ENCODE measurements at places on chromosomes 6 and 20. TPM values are rescaled to one million over a fixed set of nuclear protein-coding genes. Genes with fewer than 3 reads are reported as not detected.
A peak's percentile ranks its signal among the peaks of the same experiment; 100 is the strongest.

LIN28B gene
- not detected for total RNA-seq

KHDC1 gene
- 0.13 TPM for total RNA-seq

VARS2 gene
- 11.9 TPM for total RNA-seq

ITPA gene
- 43.6 TPM for total RNA-seq

SERINC3 gene
- 141 TPM for total RNA-seq

GINM1 gene
- 83.6 TPM for total RNA-seq

KDM1B gene
- total RNA-seq, result 16.0 TPM

CBLN4 gene
- not detected for total RNA-seq

MUCL3 gene
- not detected for total RNA-seq

NKX2-4 gene
- total RNA-seq, result not detected

SSTR4 gene
- total RNA-seq, result not detected

SIRPB1 gene
- 0.54 TPM for total RNA-seq

DNA sequence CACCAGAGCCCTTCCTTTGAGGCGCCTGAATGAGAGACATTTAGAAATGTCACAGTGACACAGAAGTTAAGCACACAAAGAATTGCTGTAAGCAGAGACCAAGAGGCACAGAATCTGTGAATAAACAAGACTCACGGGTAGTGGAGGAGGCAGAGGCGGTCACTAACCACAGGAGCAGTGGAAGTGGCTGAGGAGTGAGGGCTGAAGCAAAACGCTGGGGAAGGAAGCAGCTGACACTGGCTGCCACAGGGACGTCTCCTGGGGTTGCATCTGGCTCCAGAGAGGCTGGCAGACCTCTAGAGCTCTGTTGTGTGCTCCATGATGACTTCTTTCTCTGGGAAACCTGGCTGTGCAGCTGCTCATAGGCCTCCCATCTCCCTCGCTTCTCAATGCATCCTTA is 65.0 kb upstream of the SLC2A12 start:
- no peaks in the 10 kb centered on the region for H3K27me3 ChIP-seq
- no peak overlapping the region for H3K4me3 ChIP-seq
- 0 out of 2 replicates have a peak, but pooled peaks cover 7% of the 10 kb centered on the region for H3K4me1 ChIP-seq
- no peaks in the 10 kb centered on the region for H3K36me3 ChIP-seq
- no peak overlapping the region for H3K27ac ChIP-seq
- peak; percentile 52 for DNase-seq

- H3K36me3 ChIP-seq, result no peaks in the 10 kb centered on the region
- peaks cover 19% of the 10 kb centered on the region for H3K27me3 ChIP-seq
- H3K4me1 ChIP-seq, result no peaks in the 10 kb centered on the region
- no peak for DNase-seq
Observed at GRCh38 chr6:87082160-87082721, 12.7 kb downstream of the CGA start.

DNA sequence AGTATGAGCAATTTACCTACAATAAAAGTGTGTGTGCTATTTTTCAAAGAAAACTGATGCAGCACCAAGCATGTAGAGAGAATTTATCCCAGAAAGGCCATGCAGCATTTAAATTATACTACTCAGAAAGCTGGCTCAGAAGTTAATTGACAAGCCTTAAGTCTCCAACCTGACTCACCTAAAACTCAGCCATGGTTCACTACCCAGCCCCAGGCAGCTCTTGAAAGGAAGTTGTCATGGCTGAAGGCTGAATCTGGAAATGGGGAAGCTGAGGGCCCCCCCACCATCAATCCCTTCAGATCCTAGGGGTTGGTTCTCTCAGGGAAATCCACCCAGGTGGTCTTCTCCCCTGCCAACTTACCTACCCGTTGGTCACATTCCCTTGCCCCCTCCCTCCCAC is 19.7 kb downstream of the PPIL6 start:
- no peak overlapping the region for H3K4me3 ChIP-seq
- H3K4me1 ChIP-seq, result no peaks in the 10 kb centered on the region
- H3K27ac ChIP-seq, result no peak overlapping the region
- H3K36me3 ChIP-seq, result no peaks in the 10 kb centered on the region
- no peak for DNase-seq

- H3K36me3 ChIP-seq, result no peaks in the 10 kb centered on the region
- H3K27me3 ChIP-seq, result peaks cover 45% of the 10 kb centered on the region
- no peaks in the 10 kb centered on the region for H3K4me1 ChIP-seq
- no peak overlapping the region for H3K27ac ChIP-seq
- DNase-seq, result no peak
Observed at GRCh38 chr20:634148-634925, 18.7 kb downstream of the SRXN1 start.

DNA sequence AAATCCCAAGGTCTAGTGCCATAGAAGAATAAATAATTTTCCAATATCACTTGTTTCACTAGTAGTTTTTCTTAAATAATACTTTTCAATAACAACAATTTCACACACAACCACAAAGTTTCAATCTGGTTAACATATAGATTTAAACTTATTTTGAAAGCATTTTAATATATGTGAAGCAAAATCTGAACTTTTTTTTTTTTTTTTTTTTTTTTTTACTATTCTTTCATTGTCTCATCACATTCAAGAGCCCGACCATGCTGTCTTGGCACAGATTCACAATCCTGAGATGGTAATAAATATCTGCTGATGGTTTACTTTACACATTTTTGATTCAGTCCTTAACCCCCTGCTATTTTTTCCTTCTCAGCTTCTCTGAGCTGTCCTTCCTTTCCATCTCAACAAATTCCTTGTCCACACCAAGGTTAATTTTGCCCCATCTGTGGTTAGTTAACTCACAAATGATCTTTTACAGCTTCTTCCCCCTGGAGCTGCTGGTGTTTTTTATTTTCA is 262.8 kb downstream of the TMEM242 start:
- no peak overlapping the region for H3K27ac ChIP-seq
- DNase-seq, result peak; percentile 20
- no peaks in the 10 kb centered on the region for H3K27me3 ChIP-seq
- H3K4me1 ChIP-seq, result peaks cover 15% of the 10 kb centered on the region
- H3K36me3 ChIP-seq, result no peaks in the 10 kb centered on the region

DNA sequence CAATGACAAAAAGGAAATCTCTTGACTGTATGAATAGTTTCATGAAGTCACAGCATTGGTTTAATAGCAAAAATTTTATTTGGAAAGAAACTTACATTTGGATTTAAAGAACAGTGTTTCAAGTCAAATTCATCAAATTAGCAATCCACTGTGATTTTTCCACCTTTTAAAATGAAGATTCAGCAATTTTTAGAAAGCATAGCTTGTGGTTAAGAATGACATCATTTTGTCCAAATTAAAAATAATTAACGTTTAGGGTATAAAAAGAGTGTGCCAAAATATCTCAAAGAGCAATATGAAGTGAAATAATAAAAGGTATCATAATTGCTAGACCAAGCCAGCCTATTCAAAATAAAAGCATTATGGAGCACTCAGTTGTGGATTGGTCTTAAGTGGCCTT is 114.6 kb downstream of the PAX1 start:
- H3K27ac ChIP-seq, result no peak overlapping the region
- H3K27me3 ChIP-seq, result no peaks in the 10 kb centered on the region
- no peaks in the 10 kb centered on the region for H3K36me3 ChIP-seq

- no peak overlapping the region for H3K4me3 ChIP-seq
- no peaks in the 10 kb centered on the region for H3K4me1 ChIP-seq
- H3K36me3 ChIP-seq, result no peaks in the 10 kb centered on the region
- no peak overlapping the region for H3K27ac ChIP-seq
Observed at GRCh38 chr6:54730767-54731630, 115.6 kb upstream of the FAM83B start.

- H3K36me3 ChIP-seq, result no peaks in the 10 kb centered on the region
- peak overlapping the region; percentile 52 for H3K27ac ChIP-seq
- DNase-seq, result peak; percentile 83
Observed at GRCh38 chr20:4944518-4945313, 56.6 kb downstream of the SLC23A2 start.

GRCh38 chr6:36641543-36641942 is 37.0 kb upstream of the CDKN1A start:
- H3K27me3 ChIP-seq, result no peaks in the 10 kb centered on the region
- H3K36me3 ChIP-seq, result no peaks in the 10 kb centered on the region
- H3K27ac ChIP-seq, result no peak overlapping the region
- H3K4me3 ChIP-seq, result no peak overlapping the region
- DNase-seq, result no peak

DNA sequence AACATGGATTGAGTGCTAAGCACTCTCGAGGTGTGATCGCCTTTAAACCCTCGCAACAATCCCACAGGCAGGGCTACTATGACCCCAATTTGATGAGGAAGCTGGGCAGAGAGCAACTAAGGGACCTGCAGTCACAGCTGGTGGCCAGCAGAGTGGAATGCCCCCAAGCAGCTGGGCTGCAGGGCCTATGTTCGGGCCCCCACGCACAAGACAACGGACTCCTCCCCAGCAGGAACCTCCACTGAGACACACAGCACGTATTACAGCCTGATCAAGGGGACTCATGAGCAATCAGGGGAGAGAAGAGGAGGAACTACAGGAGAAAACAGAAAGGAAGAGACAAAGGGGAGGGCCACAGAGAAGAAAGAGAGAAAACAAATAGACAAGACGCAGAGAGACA is 21.7 kb downstream of the CST7 start:
- peaks cover 9% of the 10 kb centered on the region for H3K36me3 ChIP-seq
- no peaks in the 10 kb centered on the region for H3K27me3 ChIP-seq
- DNase-seq, result no peak
- no peaks in the 10 kb centered on the region for H3K4me1 ChIP-seq

DNA sequence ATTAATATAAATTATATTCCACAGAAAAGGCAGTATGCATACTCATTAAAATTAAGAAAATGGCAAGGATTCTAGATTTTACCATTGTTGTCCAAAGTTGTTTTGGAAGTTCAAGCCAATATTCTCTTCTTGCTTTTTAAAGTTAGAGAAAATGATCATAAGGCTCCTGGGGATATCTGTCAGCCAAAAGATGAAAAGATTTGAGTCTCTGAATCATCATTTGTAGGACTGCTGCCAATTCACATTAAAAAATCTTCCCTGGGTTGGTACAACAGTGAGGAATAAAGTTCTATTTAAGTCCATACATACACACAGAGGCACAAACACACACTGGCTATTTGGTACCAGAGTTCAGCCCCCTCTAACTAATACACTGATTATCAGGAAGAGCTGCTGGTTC is 620.1 kb downstream of the COL12A1 start:
- no peaks in the 10 kb centered on the region for H3K27me3 ChIP-seq
- peak; percentile 43 for DNase-seq
- no peak overlapping the region for H3K4me3 ChIP-seq
- no peaks in the 10 kb centered on the region for H3K36me3 ChIP-seq
- H3K4me1 ChIP-seq, result peaks cover 8% of the 10 kb centered on the region

GRCh38 chr6:148432462-148433195 is 90.0 kb downstream of the SASH1 start:
- peaks cover 17% of the 10 kb centered on the region for H3K4me1 ChIP-seq
- no peak overlapping the region for H3K27ac ChIP-seq
- H3K27me3 ChIP-seq, result no peaks in the 10 kb centered on the region

DNA sequence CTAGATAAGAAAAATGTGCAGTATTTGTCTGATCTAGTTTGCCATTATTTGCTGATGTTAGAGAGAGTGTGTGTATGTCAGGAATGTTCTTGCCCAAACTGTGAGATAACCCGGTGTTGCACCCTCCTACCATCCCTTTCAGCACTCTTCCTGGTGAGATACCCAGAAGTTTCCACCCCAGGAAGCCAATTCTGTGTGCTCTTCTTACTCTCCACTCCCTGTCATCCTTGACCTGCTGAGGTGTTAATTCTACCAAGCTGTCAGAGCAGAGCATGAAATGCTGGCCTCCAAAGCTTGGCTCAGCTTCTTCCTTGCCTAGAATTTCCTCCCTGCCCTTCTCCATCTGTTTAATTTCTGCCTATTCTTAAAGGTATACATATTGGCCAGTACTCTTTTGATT is 237.3 kb upstream of the CNR1 start:
- no peaks in the 10 kb centered on the region for H3K36me3 ChIP-seq
- no peak for DNase-seq
- H3K4me1 ChIP-seq, result no peaks in the 10 kb centered on the region
- H3K27me3 ChIP-seq, result no peaks in the 10 kb centered on the region

DNA sequence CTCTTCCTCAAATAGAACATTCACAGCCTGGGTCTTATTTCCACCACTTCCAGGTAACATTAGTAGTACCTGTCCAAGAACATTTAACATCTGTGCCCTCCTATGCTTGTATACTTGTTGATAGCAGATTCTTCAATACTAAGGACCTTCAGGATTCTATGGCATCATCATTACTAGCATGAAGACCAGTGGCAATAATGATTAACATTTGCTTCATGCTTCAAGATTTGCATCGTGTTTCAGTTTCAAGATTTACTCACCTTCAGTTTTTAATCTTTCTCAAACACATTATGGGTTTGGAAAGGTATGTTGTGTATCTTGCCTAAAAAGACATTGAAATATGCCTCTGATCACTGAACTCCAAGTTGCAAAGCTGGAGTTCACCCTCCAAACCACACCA is 412.8 kb upstream of the NRSN1 start:
- no peak for DNase-seq
- no peak overlapping the region for H3K4me3 ChIP-seq
- no peak overlapping the region for H3K27ac ChIP-seq

- peaks cover 18% of the 10 kb centered on the region for H3K4me1 ChIP-seq
- H3K27ac ChIP-seq, result peak overlapping the region; percentile 17
- H3K36me3 ChIP-seq, result no peaks in the 10 kb centered on the region
- H3K27me3 ChIP-seq, result no peaks in the 10 kb centered on the region
- peak; percentile 85 for DNase-seq
Observed at GRCh38 chr6:2634139-2634964, 116.4 kb downstream of the MYLK4 start.

All from GM23248 (cell line).